ENCODE measurements at places on chromosomes 16 and 17.

DNA sequence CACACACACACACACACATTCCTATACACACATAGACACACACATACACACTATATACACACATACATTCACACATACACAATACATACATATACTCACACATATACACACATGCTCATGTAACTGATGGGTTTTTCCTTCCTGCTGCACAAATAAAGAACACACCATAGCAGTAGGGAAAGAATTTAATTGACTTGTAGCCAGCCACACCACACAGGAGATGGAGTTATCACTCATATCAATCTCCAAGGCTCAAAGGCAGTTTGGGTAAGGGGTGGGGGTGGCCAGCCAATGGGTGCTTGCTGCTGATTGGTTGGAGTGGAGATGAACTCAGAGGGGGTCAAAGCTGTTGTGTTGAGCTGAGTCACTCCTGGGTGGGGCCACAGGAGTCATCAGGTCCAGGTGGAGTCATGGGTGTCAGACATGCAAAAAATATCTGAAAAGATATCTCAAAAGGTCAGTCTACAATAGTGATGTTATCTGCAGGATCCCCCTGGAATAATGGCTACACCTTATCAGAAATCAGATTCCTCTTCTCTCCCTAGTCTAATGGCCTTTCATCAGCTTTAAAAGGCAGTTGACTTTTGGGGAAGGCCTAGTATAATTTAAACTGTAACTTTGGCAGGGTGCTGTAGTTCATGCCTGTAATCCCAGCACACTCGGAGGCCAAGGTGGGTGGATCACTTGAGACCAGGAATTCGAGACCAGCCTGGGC is 46.1 kb downstream of the WSB1 start:
- no peak for DNase-seq

DNA sequence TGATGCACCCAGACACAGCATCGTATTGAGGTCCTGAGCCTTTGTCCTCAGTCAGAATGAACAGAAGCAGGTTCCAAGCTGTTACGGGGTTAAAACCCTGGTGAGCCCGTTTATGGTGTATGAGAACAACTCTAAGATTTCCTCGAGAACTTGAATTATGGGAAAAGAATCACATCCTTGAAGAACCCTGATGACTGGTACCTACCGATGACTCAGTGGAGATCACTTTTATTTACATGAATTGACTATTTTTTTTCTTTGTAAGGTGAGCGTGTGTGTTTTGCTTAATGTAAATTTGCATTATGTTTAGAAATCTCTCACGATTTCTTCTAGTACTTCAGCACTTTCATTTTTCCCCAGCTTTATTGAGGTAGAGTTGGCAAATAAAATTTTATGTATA is 3.3 kb upstream of the KRTAP4-4 start:
- no peak for DNase-seq

DNA sequence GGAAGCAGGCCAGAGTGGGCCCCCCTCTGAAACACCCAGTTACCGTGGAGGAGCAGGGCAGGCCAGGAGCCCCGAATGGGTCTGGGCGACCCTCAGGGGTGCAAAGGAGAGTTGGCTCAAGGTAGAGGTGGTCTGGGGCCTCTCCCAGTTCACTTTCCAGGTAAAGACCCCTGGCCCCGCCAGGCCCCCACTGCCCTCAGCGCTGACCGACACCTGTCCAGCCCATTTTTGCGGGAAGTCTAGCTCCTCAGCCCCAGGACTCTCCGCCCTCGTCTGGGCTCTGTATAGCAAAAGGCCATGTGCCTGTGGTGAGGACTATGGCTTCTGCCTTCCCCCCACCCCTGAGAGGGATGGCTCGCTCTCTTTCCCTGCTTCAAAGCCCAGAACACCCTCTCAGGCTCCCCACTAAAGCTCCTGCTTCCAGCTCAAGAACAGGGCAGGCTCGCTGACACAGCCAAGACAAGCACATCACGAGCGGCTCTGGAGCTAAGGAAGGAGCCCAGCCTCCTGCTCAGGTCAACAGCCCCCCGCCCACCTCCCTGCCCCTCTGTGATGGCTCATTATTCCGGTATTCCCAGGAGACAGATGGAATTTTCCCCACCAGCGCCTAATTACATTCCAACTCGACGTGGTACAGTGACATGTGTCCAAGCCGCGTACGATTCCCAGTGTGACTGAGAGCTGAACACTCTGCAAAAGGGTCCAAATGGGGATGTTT is 59.4 kb downstream of the RTN4RL1 start:
- DNase-seq = no peak

DNA sequence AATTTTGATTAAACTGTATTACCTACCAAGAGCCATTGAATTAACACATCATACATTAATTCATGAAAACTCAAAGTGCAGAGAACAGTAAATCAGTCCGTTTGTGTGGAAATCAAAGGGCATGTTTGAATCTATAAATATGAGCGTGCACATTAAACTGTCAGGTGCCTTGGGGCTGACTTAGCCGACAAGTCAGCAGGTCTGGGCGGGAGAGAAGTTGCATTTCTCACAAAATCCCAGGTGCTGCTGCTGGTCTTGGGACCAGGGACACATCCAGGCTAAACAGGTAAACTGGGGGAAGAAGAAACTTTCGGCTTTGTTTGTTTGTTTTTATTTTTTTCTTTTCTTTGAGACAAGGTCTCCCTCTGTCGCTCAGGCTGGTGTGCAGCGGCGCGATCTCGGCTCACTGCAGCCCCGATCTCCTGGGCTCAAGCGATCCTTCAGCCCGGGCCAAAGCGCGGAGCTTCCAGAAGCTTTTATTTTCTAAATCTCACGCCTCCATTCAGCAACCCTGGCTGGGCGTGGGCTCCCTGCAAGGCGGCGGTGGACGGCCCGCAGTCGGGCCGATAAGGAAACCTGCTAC is 213.9 kb downstream of the MRTFB start:
- DNase-seq = no peak

GRCh38 chr17:47774331-47774730 is 41.3 kb downstream of the TBX21 start:
- DNase-seq = no peak

- no peak for DNase-seq
Measured at GRCh38 chr16:67357561-67357960, 30.9 kb downstream of the LRRC36 start.

DNA sequence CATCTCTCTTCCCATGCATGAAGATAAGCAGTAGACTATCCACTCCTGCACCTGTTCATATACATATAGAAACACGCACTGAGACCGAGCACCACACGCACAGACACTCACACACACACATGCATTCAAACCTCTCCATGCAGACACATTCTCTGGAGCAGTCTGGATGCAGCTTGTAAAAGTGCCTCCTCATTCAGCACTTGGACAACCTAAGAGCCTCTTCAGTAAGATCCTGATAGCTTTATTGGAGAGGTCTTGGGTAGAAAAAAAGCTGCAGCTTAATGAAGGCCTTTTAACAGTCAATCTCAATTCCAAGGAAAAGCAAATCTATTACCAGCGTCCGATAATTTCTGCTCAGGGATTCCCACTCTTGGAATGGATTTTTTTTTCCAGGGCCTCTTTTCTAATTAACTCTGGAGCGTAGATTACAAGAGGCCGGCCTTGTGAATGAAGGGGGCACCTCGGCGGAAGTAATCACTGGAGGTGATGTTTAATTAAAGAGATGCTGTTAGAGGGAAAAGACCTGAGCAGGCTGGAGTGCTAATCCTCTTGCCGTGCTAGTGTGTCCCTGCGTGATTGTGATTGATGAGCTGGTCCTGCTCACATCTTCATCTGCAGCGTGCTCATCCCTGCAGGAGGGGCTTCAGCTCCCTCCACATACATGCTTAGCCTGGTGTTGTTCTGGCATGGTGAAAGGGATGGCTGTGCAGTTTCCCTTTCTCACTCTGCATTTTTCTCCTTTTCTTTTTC is 155.1 kb downstream of the RBFOX1 start:
- no peak for DNase-seq

DNA sequence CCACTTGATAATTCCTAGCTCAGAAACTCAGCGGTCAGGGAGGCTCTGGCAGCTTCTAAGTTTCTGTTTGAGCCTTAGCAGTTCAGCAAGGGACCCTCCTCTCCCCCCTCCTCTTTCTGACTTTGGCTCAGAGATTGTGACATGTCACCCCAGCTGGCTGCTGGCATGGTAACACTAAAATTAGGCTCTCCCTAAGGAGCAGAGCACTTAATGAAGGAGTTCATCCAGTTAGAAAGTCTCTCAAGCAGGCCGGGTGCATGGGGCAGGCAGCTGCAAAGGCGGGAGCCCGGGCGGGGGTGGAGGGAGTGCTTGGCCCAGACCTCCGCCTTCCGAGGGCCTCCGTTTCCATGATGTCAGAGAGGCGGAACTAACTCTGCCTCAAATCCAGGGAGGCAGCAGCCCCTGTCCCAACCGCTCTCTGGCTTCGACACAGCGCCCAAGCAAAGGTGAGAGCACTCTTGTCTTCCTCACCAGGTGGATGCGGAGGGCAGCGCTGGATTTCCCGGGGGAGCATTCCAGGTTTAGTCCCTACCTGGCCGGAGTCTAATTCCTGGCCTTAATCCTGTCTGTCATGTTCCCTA is 128.0 kb upstream of the PLCG2 start:
- no peak for DNase-seq

- no peak for DNase-seq
Measured at GRCh38 chr17:62665599-62665998, 38.1 kb downstream of the MRC2 start.

DNA sequence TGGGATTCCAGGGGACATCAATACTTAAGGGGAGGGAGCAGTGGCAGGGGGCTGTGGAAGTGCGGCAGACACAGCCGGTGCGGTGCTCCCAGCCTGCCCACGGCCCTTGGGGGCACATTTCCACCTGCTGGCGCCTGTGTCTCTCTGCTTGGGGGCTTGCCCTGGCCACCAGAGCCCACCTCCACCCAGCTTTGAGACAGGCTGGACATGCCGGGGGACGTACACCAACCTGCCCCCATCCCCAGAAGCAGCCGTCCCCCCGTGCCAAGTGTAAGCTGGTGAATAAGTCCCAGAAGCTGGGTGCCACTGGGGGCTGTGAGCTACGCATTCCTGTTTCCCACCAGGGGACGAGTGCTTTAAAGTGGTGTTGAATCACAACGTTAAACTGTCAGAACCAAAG is 172.6 kb downstream of the GSG1L start:
- no peak for DNase-seq

- no peak for DNase-seq
Measured at GRCh38 chr16:83023011-83023410, 396.2 kb downstream of the CDH13 start.

DNA sequence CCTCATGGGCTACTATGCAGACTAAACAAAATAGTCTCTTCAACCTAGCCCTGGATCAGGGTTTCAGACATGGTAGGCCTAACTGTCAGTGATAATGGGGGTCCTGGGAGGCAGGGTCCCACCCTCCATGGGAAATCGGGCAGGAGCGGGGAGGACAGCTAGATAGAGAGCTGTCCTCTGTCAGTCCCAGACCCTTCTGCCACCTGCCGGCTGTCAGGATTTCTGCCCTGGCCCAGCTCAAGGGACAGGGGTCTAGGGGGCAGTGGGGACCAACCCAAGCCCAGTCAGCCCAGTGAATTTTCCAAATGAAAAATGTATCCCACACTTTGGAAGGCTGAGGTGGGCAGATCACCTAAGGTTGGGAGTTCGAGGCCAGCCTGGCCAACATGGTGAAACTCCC is 5.3 kb downstream of the CA7 start:
- DNase-seq = no peak

- DNase-seq = no peak
Measured at GRCh38 chr17:82021107-82021899, 1.4 kb downstream of the CENPX start.

DNA sequence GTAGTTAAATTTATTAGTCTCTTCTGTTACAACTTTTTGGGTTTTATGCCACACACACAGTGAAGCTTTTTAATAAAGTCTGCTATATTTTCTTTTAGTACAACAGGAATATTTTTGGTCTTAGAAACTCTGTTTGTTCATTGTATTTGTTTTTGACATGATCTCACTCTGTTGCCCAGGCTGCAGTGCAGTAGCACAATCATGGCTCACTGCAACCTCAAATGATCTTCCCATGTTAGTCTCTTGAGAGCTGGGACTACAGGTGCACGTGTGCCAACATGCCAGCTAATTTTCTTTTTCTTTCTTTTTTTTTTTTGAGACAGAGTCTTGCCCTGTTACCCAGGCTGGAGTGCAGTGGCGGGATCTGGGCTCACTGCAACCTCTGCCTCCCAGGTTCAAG is 27.1 kb downstream of the PPM1D start:
- DNase-seq = no peak

- no peak for DNase-seq
Measured at GRCh38 chr17:65231662-65232335, 94.6 kb downstream of the RGS9 start.

- DNase-seq = no peak
Measured at GRCh38 chr16:64365448-64365931, 756.4 kb downstream of the CDH11 start.

GRCh38 chr17:40107522-40108174 is 7.3 kb upstream of the NR1D1 start:
- no peak for DNase-seq

DNA sequence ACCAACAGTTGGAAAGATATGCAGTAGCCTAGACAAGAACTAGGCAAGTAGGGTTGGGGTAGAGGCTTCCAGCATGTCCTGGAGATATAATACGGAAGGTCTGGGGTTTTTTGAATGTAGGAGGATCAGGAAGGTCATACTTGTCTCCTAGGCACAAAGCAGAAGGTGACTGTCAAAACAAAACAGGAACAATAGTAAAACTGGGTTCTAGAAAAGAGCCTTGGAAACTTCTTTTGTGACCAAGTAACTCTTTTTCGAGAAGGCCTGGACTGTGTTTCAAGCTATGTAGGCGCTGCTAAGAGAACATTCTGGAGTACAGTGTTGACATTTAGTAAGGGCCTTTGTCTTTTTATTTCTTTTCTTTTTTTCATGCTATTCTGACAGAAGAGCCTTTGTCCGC is 26.9 kb upstream of the TENT4B start:
- DNase-seq = no peak

- DNase-seq = no peak
Measured at GRCh38 chr17:64424324-64424849, 24.5 kb upstream of the MILR1 start.

DNA sequence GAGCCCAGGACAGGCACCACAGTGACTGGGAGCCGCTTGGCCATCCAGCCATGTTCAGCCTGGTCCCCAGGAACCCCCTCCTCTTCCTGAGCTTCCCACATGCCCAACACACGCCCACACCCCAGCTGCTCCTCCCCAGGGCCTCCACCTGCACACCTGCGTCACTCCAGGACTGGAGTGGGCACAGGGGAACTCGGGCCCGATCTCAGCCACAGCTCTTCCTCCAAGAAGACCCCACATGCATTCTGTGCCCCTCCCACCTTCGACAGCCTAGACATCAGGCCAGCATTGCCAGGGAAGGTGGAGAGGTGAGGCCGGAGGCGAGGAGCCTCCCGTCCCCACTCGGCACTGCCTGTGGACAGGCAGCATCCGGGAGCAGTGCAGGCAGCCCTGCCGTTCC is 6.0 kb upstream of the VASN start:
- DNase-seq = no peak

- peak; percentile 62 for DNase-seq
Measured at GRCh38 chr17:35433075-35433894, 985 bp upstream of the SLFN12 start.

DNA sequence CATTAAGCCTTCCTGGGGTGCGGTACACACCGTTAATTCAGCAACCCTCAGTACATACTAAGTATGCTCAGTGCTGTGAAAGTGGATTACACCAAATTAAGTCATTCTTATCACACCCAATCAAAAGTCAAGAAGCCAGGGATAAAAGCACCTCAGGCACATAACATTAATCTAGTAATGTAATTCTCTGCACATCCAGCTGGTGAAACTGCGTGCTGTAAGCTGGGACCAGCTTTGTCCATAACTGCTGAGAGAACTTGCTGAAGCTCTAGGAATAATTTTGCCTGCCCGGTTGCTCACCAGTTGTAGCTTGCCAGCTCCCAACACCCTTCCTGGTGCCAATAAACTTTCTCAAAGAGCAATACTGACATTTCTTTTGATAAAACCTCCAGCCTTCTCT is 44.9 kb downstream of the SLC47A1 start:
- DNase-seq = no peak
